Bronchial smooth muscle cell (primary cell): ENCODE measurements at places on chromosomes 13 and 19. TPM values are rescaled to one million over a fixed set of nuclear protein-coding genes. Genes with fewer than 3 reads are reported as not detected.

Gene GNG8
- not detected in 2 replicates for total RNA-seq

Gene VSTM2B
- total RNA-seq: not detected in 2 replicates

Gene ZNF563
- 5.2 and 5.4 TPM in 2 replicates for total RNA-seq

Gene SULT2B1
- total RNA-seq: 0.16 and 0.17 TPM in 2 replicates

Gene ZNF844
- 6.6 and 6.8 TPM in 2 replicates for total RNA-seq

Gene KL
- under 0.01 TPM in 1 of 2 replicates, not detected in the other for total RNA-seq

Gene DLEU7
- not detected in 2 replicates for total RNA-seq

Gene FFAR1
- not detected in 2 replicates for total RNA-seq

Gene CEACAM6
- not detected in 2 replicates for total RNA-seq

Gene FGF9
- total RNA-seq: not detected in 2 replicates

Gene SPTBN4
- total RNA-seq: 11.4 and 11.7 TPM in 2 replicates

Gene OR7C1
- total RNA-seq: not detected in 2 replicates

Gene RNF113B
- total RNA-seq: not detected in 2 replicates

Gene GNA15
- total RNA-seq: under 0.01 and 0.09 TPM in 2 replicates

Gene TMPRSS9
- total RNA-seq: not detected in 2 replicates

Gene ZNF723
- total RNA-seq: not detected in 2 replicates

Gene FGF14
- total RNA-seq: 3.0 and 4.6 TPM in 2 replicates

Gene PROZ
- not detected in 2 replicates for total RNA-seq

Gene IL11
- total RNA-seq: 0.94 and 1.6 TPM in 2 replicates

Gene YJEFN3
- 0.17 and 0.32 TPM in 2 replicates for total RNA-seq

Gene DNM2
- total RNA-seq: 73.2 and 76.1 TPM in 2 replicates

Gene MBD3L2
- total RNA-seq: not detected in 2 replicates

Gene FPR2
- total RNA-seq: under 0.01 TPM in 1 of 2 replicates, not detected in the other

Gene SELENOW
- total RNA-seq: 89.6 and 153 TPM in 2 replicates

Gene NMRK2
- not detected in 2 replicates for total RNA-seq

Gene LRRC8E
- 4.2 and 5.8 TPM in 2 replicates for total RNA-seq

Gene C2CD4C
- total RNA-seq: under 0.01 and 0.09 TPM in 2 replicates

Gene ASF1B
- 0.43 and 0.95 TPM in 2 replicates for total RNA-seq

Gene CD320
- 10.7 and 22.9 TPM in 2 replicates for total RNA-seq

Gene IGFLR1
- 0.32 and 0.77 TPM in 2 replicates for total RNA-seq

Gene CCDC61
- total RNA-seq: 6.6 and 9.0 TPM in 2 replicates
